ENCODE measurements at places on chromosomes 2 and 18.

DNA sequence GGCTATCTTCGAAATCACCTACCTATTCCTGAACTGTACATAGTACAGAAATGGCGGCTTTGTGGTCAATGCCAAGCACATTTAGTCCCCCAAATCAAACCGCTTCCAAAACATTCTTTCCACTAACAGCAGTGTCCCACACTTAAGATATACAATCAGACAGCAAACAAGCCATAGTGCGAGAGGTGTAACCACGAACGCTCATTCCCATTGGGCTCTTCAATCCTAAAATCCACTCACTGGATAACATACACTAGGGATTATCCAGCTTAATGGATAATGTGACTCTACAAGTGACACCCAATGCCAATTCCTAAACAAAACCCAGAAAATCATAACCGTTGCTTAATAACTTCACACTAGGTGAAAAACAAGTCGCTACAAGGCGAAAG, 2.0 kb downstream of the XPO1 start:
- no peak for DNase-seq

DNA sequence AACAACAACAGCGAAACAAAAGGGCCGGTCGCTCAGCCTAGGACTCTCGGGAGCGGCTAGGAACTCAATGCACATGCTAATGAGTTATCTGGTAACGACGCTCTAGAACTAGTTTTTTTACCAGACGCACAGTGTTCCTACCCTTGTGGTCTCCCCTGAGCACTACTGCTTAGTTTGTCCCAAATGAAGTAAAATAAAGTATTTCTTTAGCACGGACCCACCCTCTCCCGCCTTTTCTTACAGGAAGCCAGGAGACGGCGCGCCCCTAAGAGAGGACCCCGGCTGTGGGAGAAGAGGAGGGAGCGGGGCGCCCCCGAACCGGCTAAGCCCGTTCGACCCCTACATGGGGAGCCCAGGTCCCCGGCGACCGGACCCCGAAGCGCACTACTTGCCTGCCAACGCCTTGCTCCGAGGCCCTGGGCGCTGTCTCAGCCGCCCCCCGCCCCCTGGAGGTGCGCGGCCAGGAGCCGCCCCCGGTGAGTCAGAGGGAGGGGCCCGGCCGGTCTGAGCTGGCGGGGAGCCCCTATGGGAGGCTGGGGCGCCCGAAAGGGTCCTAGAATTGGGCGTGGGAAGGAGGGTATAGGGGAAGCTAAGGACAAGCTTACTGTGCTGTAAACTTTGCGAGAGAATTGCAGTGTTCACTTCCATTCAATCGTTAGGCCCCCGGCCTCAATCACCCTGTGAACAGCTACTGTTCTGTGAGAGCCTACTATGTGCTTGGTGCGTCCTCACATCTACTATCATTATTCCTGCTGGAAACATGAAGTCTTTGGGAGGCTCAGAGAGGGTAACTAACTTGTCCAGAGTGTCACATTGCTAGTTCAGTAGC, 3.6 kb upstream of the CAPG start:
- no peak for DNase-seq

DNA sequence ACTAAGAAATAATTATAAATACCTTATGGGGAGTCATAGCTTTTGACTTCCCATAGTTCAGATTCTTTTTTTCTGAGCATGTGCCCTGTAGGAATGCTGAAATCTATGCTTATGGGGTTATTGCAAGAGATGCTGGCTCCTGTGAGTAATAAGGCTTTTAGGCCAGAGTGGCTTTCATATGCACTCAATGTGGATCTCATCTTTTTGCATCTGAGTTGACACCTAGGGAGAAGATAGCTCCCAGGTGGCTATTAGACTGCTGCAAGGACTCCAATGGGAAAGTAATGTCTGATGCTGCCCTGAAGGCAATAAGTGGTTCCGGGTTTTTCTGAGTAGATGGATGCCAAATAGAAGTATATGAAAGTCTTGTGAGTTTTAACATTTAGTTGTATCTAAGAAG, 21.0 kb downstream of the DNAH6 start:
- DNase-seq = no peak

DNA sequence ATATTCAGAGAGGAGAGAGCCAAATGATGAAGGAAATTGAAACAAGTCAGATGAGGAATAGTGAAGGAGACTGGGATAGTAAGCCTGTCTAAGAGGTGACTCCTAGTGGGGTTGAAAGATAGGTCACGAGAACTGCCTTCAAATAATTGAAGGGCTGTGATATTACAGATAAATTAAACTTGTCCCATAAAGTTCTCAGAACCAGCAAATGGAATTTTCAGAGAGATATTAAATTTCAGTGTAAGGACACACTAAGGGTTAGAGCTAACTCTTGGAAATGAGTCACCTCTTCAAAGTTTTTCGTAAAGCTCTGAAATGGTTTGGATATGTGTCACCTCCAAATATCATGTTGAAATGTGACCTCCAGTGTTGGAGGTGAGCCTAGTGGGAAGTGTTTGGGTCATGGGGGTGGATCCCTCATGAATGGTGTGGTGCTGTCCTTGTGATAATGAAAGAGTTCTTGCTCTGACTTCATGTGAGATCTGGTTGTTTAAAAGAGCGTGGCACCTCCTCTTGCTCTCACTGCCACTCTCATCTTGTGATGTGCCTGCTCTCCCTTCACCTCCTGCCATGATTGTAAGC, 87.3 kb downstream of the BABAM2 start:
- DNase-seq = no peak

DNA sequence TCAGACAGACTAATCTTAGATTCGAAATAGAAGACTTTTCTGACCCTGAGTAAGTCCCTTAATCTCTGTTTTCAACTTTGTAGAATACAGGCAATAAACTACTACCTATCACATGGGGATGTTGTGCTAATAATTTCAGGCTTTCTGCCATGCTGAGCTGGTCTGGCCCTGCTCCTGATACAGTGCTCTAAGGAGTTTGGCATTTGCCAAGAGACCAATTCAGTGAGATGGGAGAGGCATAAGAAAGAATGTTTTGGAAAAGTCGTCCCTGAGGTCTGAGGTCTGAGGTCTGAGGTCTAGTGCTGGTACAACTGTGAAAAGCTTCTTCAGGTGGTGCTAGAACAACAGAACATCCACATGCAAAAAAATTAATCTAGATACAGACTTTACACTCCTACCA, 35.9 kb upstream of the SP3 start:
- DNase-seq = no peak

DNA sequence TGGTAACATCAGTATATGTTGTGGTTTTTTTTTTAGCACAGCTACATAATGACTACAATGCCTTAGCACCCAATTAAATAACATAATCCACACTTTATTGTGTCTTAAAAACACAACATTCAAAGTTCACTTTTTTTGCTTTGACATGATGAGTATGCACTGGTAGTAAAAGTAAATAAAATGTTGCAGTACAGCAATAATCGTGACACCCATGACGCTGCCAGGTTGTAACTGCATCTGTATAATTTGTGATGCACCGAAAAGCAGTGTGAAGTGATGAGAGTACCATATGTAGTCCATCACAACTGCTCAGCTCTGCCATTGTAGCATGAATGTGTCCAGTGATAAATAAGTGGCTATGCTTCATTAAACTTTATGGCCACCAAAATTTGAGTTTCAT, 15.7 kb downstream of the PPP1CB start:
- DNase-seq = no peak

- no peak for DNase-seq
These were observed 414.2 kb upstream of the CHAC2 start for GRCh38 chr2:53353135-53354114.

DNA sequence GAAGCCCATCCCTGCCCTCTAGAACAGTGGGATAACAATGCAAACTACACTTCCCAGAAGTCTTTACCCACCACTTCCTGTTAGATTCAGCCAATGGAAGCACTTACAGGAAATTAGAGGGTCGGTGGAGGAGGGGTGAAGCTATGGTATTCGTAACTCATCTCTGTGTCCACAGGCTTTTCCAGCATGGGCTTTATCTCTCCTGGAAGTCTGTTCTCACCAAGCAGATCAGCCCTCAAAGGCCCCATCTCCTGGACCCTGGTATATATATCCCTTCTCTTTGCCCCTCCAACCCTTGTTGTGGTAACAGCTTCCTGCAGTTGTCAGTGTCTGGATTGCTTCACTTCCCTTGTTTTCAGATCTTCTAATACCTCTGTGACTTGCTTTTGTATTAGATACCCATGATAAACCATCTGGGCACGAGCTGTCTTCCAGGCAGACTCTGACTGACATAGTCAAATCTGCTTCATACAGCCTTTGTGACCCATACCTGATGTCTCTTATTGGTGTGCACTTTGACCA, 475.0 kb upstream of the POU3F3 start:
- no peak for DNase-seq

DNA sequence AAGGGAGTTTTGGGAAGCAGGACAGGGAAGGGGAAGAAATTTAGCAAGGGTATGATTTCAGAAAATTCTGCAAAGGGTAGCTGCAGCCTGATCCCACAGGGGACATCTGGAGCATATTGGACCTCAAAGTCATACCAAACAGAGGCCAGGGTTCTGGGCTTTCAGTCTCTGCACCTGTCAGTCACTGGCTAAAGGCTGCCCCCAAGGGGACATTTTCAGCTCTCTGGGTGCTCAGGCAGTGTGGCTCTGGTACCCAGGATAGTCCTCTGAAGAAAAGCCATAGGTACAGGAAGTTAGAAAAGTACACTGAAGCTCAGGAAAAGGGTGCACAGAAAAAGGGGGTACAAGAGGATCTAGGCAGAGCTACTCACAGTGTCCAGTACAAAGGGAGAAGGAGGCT, 149.2 kb downstream of the INSIG2 start:
- no peak for DNase-seq

GRCh38 chr2:220332886-220333285, 705.5 kb downstream of the SLC4A3 start:
- DNase-seq = no peak

DNA sequence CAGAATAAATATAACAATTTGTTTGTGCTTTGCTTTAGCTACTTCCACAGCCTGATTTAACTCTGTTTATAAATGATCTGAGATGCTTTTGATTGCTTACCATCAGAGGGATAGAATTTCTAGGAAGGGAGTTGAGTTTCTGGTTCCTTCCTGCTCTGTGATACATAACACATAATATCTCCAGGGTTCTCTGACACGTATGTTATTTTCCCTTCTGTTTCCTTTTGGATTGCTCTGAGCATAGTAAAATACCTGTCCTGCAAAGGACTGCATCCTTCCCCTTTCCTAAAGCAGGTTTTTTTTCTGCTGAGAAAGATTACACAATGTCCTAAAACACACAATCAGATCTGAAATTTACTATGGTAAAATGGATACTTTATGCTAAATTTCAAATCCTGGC, 76.1 kb downstream of the CABYR start:
- no peak for DNase-seq

DNA sequence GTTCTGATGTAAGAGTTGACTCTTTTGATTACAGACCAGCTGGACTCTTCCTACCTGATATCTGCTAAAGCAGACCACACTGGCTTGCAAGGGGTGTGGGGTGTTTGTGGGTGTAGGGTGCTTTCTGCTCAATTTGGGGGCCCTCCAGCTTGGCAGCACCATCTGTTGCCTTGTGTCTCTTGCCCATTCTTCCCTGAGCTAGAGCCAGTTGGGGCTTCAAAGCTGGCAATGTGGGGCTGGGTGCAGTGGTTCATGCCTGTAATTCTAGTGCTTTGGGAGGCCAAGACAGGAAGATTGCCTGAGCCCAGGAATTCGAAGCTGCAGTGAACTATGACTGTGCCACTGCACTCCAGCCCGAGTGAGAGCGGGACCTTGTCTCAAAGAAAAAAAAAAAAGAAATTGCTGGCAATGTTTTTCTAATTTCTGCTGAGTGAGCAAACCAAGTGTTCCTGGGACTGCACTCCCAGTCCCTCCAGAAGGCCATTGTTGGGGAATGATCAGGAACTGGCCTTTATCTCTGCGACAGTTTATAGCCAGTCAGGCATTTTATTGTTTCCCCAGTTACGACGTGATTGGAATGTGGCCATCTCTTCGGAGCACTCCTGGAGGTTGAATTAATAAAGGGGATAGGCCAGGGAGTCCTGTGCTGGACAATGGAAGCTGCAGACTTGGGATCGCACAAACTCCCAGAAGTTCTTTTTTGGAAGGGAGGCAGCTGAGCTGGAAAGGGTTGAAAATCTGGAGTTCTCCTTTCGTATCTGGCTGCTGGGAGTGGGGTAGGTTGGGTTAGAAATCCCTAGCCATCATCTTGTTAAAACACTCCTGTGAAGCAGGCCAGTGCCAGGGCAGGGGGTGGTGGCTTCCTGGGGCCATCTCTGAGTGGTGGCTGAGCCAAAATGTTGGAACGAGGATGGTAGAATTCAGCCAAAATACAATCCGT, 57.2 kb downstream of the LIPG start:
- DNase-seq = no peak

GRCh38 chr18:5389356-5389755, 93.8 kb upstream of the ZBTB14 start:
- DNase-seq = no peak

DNA sequence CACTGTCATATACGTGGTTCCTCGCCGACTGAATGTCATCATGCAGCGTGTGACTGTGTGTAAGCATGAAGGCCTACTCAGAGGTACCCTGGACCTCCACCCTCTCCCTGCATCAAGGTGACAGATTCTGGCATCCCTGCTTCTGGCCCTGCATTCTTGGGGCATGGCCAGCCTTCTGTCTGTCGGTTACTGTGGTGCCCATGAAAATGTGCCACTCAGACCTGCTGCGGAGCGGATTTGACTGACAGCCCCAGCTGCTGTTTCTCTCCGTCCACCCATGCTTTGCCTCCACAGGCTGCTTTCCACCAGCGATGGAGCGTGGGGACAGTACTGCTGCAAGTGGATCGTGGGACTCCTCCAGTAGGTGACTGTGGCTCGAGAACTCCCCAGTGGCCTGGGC, 9.6 kb downstream of the TMEM177 start:
- no peak for DNase-seq

Measured in stimulated activated CD8-positive, alpha-beta memory T cell treated with anti-CD3 and anti-CD28 coated beads, Interleukin-4, amount 100 ng/mL, for 4 hours (primary cell).